ENCODE measurements at places on chromosomes 1 and 21.

DNA sequence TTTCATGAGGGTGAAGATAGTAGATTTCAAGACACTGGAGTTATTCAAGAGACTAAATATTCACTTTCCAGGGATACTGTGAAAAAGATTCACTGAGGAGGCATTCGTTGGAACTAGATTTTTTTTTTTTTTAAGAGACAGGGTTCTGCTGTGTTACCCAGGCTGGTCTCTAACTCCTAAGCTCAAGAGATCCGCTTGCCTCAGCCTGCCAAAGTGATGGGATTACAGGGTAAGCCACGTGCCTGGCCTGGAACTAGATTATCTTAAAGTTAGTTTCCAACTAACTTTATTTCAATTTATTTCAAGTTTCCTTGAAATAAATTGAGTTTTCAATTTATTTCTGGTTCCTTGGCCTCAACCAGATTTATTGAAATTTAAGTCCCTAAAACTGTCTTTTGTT, 24.3 kb upstream of the MCL1 start:
- no peak for DNase-seq

DNA sequence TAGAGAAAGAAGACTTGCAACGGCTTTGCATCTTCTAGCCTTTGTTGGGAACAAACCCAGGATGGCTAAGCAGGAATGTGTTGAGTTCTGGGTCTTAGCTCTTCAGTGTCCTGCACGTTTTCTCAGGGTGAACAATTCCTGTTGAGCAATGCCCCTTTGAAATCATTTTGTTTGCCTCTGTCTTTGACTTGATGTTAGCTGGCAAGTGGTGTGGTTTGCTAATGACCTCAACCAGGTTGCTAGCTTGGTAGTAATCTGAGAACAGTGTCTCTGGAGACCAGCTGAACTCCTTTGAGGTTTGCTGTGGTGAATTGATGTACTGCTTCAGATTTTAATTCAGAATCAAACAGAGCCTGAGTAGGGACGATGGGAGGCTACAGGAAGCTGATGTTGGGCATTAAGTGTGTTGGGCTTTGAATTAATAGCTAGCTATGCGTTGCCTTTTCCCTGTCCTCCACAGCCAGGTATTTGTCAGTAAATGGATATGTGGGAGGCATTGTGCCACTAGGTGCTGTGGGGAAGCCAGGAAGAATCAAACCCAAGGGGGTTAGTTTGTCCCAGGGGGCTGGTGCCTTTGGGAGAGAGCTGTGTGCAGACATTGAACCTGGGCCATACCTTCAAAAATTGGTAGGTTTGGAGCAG, 23.3 kb upstream of the SRSF10 start:
- DNase-seq = no peak

DNA sequence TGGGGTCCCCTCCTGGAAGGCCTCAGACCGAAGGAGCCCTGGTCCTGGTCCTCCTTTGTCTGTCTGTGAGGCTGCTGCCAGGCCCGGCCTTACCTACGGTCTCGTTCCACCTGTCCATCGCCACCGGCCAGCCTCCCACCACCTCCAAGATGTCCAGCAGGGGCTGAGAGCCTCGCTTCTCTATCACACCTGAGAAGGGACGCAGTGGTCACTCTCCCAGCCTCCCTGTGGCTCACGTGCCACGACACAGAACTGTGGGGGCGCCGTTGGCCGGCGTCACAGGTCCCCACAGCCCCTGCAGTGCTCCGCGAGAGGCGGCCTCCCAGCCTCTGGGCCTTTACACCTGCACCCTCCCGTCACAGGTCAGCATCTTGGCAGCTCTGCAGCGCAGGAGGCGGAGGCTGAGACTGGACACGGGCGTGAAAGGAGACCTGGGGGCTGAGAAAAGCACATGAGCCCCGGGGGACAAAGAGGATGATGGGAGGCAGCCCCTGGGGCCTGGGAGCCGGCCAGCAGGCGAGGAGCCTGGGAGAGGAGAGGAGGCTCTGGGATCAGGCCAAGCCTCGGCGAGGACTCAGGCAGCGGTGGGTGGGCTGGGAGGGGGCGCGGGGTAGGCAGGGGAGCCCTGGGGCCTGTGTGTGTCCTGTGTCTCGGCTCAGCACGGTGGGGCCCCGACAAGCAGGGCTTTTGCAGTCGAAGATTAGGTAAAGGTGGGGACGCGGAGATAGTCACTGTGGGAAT, 20.5 kb downstream of the PRXL2B start:
- DNase-seq = no peak

DNA sequence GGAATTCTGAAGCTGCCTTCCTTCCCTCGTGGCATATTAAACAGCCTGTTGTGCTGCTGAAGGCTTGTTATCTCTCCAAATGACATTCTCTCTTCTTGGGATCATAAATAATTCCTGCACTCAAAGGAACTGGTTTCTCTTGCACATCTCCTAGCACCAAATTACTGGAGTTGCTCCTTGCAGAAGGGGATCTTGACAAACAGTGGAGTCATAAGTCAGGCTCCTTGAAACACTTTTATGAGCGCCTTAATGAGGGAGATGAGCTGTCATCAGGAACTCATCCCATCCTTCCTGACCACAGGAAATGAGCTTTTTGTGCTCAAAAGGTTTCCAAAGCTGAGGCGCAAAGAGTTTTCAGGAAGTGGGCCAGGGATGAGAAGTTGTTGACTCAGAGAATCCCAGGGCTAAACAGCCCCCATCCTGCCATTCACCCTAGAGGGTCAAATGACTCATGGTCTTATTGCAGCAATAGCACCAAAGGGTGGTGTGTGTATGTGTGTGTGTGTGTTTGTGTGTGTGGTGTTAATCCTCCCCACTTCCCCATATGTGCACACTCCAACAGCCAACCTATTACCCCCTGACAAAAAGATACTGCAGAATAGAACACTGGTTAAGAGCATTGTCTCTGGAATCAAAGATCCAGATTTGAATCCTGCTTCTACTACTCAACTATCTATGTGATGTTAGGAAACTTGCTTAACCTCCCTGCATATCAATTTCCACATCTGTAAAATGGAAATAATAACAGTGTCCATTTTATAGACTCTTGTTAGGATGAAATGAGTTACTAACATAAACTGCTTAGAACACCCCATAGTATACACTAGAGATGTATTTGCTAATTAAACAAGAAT, 2.8 kb upstream of the PHC2 start:
- peak; percentile 12 for DNase-seq

GRCh38 chr1:31818206-31818605, 2.4 kb upstream of the SPOCD1 start:
- DNase-seq = no peak

DNA sequence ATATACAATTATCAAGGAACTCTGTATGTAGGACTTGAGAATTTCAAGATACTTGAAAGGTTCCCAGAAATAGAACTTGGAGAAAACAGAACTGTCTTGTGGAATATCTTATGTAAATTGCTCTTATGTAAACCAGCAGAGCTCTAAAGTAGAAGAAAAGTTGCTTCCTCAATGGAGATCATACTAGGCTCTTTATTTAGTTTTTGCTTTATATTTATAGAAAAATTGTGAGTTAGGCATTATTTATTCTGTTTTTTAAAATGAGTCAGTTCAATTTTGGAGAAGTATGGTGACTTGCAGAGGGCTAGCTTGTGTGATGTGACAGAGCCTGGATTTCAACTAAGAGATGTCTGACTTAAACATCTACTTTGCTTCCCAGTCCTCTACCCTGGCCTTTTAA, 40.4 kb downstream of the ATP6V1G3 start:
- DNase-seq = no peak

GRCh38 chr1:228098323-228098931, 4.7 kb downstream of the C1orf35 start:
- DNase-seq = no peak

GRCh38 chr1:210291081-210291764, 37.5 kb upstream of the HHAT start:
- no peak for DNase-seq

DNA sequence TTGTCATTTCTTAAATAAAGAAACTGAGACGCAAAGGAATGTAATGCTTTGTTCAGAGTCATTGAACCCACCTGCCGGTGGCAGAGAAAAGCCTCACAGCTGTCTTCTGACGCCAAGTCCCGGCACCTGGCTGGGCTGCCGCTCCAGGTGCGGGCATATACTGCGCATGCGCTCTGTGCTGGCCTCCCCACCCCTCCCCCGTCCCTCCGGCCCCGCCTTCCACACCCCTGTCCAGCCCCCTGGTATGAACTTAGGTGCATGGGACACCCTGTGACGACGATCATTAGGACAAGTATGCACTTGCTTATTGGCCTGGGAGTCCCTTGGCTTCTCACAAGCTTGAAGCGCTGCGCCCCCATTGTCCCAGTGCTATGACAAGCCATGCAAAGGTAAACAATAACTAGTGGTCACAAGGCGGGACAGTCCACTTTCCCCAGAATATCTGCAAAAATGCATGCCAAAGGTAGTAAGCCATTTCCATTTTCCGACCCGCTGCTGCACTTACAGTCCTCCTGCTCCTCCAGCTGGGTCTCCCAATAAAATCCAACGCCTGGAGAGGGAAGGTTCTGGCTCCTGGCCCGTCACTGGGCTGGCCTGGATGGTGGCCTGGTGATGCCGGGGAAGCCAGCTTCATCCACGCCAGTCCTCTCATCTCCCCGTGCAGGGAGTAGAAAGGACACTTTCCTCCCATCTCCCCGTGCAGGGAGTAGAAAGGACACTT, 100.4 kb downstream of the PSMG1 start:
- no peak for DNase-seq

DNA sequence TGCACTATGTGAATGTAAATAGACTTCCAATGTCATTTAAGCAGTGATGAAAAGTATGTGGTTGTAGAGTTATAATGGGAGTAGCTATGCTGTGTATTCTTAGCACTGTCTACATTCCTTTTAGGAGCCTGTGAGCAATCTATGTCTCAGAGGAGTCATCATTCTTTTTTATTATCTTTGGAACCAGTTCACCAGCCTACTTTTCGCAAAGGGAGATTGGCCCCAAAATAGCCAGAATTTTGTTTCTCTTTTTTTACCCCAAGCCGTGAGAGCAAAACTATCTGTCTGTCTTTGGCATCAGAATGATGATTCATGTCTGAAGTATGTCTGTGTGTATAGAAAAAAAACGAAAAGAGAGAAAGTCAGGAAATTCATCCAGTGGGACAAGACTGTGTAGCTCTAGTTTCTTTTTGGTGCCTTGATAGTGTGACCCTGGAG, 44.2 kb downstream of the OSBPL9 start:
- DNase-seq = no peak

DNA sequence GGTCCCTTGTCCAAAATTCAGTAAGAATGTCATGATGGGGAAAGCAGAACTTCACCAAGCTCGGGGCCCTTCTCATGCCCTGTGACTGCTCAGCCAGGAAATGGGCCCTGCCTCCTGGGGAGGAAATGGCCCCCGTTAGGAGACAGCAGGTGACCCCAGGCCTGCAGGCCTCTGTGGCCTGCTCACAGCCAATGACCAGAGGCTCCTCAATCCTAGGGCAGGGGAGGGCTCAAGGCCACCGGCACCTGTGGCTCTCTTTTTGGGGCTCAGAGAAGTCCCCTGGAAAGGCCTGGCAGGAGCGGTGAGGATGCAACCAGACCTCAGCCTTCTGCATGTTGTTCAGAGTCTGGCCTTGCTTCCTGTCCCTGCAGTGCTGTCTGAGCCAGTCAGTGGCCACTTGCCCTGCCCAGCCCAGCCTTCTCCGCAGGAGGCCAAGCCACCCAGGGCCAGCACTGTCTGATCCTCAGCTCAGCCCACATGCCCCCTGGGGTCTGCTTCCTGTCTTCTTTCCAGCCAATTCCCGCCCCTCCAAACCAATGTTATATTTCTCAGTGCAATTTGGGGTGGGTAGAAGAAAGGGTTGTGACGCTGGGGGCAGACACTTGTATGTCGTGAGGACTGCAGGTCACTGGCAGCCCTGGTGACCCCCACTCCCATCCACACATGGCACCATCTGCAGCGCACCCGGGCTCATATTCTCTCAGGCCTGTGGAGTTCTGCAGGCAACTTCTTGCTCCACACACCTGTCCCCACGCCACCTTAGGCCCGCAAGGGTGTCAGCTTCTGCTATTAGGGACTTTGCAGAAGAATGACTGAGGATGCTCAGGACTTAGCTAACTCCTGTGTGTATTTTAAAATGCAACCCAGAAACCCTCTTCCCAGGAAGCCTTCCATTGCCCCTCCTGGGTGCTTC, 83.6 kb downstream of the ITPKB start:
- no peak for DNase-seq

DNA sequence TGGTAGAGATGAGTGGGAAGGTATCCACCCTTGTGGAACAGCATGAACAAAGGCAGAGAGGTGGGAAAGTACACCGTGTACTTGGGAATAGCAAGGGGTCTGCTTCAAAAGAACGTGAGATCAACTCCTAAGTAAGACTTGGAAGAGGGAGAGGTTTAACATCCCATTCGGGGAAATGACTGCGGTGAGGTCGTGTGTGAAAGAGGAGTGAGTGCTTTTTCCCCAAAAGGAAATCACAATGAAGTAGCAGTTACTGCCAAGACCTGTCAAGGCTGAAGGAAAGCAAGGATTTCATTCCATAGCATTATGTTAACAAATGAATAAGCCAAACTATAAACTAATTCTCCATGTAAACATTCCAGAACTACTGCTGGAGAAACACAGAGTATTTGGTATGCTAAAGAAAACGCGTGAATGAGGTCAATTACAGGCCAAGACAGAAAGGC, 20.0 kb upstream of the SYDE2 start:
- DNase-seq = no peak

GRCh38 chr1:211606332-211606913, 27.5 kb upstream of the SLC30A1 start:
- no peak for DNase-seq

GRCh38 chr1:9530320-9530719, 8.9 kb upstream of the SLC25A33 start:
- DNase-seq = no peak

DNA sequence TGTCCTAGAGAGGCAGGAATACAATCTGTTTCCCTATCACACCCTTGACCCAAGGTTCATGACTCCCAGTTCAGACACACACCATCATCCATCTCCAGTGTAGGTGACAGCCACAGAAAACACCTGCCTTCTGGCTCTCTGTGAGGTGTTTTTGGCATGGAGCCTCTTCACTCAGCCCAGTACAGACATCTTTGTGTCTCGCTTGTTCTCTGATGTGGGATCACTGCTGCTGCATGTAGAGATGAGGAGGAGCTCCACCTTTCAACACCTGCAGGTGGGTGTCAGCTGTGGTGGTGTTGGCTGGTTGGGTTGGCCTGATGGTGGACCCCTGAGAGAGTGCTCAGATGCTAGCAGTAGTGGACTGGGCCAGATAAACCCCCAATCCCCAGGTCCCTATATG, 916.7 kb upstream of the B3GALT2 start:
- no peak for DNase-seq

DNA sequence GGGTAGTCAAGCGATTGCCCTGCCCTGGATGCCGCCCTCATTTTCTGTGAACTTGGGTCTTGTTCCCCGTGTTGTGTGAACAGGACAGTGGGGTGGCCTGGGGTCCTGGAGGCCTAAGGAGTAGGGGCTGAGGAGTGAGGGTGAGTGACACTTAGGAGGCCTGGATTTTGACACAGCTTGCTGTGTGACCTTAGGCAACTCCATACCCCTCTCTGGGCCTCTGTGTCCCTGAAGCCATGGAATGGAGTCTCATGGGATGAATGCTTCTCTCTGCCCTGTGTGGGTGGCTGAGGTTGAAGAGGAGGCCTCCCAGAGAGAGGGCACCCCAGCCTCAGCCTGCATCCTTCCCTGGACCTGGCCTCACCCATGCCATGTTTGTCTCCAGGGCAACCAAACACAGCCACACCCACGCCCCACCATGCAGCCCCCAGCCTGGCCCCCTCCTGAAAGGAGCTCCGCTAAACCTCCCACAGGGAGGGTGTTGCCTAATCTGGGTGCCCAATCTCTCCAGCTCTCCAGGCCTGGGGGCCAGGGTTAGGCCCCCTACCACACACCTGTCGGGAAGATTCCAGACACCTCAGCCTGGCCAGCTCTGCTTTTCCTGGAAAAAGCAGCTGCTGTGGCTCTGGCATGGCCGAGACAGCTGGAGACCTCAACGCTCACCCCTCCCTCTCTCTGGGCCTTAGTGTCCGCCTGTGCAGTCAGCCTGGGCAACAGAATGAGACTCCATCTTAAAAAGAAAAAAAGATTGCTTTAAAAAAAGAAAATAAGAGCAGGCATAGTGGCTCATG, 9.9 kb downstream of the MYOM3 start:
- DNase-seq = no peak
